ENCODE measurements at places on chromosomes 13 and 19.

GRCh38 chr13:112687836-112688559 is 1.8 kb upstream of the ATP11A start:
- DNase-seq: no peak

- no peak for DNase-seq
Observed at GRCh38 chr13:29538652-29539040, 56.8 kb downstream of the SLC7A1 start.

- peak; percentile 35 for DNase-seq
Observed at GRCh38 chr19:12364391-12365235, 870 bp downstream of the ZNF442 start.

DNA sequence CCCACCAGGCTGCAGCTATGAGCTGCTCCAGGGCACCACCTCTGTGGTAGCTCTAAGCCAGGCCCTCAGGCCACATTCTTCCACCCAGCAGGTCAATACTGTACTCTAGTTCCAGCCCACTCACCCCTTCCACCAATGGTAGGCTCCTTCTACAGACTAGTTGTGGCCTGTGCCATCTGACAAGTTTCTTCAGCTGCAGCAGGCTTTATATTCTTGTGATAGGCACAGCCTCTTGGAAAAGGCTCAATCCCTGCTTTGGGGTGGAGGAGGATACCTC is 8.5 kb downstream of the MICU2 start:
- no peak for DNase-seq

DNA sequence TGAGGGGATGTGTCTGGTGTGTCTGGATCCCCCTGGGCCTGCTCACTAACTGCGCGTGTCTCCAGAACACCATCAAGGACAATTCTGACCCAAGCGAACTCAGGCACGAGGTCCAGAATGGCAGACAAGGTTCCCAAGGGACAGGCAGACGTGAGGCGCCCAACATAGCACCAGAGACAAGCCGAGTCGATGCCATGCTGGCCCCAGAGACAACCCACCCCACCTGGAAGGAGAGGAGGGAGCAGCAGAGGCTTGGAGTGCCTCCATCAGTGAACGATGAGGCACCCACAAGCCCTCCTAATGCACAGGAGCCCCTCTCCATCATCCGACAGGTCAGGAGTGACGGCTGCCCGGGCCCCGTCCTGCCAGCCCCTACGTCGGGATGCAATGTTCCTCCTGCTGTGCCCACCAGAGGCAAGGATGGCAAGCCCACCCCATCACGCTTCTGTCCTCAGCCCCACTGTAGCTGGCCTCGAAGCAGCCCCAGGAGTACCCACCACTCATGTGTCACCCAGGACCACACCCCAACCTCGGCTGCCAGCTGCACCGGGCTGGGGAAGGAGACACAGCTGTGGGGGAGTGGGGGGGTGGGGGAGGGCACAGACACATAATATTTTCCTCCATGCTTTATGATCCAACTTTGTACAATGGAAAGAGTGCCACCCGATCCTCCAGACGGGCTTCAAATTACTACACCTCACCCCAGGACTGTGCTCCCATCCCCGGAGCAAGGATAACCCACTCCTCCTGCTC is 11.8 kb downstream of the AP3D1 start:
- no peak for DNase-seq
